ENCODE measurements at places on chromosomes 5 and 9.

DNA sequence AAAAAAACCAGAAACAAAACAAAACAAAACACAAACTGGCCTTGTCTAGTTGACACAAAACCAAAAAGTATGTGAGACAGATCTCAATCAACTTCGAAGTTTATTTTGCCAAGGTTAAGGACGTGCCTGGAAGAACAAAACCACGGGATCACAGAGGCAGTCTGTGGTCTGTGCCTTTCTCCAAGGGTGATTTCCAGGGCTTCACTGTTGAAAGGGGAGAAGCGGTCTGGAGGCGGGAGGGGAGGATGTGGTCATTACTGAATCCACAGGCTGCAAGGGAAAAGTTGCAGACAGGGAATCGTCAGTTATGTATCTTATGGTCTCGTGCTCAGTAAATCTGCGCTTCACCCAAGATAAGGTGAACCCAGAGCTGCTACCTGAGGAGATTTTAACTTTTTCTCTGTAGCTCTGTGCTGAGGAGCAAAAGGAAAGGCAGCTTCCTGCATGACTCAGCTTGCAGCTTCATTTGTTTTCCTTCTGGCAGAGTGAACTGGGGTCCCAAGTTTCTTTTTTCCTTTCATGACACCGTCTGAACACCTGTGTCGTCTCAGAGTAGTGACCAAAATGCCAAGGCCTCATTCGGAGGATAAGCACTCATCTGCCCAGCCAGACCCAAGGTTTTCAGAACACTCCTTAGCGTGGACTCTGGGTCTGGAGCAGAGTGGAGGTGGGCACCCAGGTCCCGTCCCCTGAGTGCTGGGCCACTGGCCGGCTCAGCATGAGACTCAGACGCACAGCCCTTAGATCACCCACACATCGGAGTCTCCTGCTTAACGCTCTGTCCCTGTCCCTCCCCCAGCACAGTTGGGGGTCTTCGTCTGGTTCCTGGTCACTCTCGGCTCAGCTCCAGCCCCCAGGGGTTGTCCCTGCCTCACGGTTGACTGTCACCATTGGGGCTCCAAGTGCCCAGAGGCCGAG is 25.9 kb downstream of the ROPN1L start:
- no peak for DNase-seq

DNA sequence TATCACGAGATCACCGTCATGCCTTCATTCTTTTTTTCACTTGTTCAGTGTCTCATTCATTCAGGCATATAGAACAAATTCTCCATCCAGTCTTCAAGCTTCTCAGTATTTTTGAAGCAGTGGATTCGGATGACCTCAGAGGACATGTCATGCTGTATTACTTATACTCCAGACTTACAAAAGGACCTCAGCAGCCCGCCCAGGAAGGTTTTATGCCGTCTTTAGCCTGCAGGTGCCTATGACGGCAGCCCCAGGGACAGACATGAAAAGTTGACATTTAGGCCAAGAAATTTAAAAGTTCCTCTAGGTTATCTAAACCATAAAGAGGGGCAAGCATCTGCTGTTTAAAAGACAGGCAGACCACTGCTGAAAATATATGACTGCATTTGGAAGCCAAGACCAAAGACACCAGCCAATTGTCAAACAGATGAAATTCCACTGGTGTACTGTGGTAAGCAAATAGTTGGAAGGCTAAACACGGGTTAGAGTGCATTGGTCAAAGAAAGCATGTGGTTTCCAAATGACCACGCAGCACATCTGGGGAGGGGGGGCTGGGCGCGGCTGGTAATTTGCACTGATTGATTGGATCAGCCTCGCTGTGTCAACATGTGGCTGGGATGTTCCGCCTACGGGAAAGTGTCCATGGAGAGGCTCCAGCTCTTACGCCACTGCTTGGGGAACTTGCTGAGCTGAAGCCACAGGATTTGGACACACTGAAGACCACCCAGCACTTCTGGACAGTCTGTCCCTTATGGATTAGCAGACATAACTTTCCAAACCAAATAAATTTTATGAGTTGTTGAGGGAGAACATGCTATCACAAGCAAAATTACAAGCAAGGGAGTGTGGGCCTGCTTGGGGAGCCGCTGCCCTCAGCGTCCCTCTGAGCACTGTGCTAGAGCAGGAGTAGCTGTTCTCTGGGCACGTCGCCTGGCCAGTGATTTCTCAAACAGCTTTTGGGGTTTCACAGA is 173.6 kb downstream of the FANCC start:
- no peak for DNase-seq

DNA sequence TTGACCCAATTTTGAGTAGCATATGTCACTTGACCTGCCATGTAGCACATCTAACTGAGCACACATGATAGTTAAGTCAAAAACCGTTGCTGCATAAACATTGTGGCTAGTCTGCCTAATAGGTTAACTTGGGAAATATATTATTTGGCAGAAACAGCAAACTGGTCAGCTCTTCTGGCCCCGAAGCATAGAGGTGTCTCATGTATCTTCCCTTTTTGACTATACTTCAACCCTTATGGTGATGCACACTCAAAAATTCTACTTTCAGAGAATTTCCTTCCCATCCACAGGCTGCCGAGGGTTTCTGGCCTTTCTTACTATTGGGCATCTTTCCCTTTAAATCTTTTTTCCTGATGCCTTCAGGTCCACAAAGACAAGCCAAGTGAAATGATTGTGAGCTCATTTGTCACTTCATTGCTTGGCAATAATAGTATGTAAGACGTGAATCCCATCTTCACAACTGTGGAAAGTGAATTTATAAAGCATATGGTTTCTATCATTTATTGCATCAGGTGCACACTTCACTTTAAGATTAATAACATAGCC is 41.2 kb downstream of the MOCS2 start:
- DNase-seq: no peak

DNA sequence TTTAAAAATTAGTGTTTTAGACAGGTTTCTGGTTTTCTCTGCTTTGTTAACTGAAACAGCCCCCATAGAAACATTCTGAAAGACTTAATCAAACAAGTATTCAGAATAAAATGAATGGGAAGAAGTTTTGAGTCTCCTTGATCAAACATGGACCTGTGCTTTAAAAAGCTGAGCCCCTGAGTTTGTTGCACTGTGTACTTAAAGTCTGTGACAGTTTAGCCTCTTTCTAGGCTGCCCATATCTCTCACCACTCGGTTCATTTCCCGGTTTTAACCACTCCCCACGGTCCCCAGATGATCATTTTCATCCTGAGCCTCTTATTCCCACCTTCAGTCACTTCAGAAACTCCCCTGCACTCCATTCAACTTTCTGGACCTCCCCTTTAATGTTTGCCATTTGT is 215.9 kb upstream of the DMRT1 start:
- no peak for DNase-seq

DNA sequence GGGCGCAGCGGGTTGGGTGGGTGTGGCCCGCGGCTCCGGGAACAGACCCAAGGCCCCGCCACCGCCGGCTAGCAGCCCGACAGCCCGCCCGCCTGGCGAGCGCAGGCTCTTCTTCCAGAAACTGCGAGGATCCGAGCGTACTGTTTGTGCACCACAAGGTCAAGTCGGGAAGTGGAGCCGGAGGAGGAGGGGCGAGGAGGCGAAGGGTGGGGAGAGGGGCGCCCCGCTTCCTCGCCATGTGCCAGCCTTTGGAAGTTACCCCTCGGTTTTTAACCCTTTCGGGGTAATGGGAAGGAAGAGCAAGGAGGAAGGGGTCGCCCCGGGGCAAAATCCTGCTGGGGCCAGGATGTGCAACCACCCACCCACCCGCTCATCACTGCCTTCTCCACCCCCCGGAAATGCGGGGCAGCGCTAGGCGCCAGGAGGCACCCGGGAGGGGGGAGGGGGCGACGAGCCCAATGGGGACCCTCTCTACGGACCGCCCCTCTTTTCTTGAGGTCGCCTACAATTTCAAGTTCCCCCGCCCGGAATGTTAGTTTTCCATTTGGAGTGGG is 1.1 kb upstream of the JADE2 start:
- DNase-seq: no peak

DNA sequence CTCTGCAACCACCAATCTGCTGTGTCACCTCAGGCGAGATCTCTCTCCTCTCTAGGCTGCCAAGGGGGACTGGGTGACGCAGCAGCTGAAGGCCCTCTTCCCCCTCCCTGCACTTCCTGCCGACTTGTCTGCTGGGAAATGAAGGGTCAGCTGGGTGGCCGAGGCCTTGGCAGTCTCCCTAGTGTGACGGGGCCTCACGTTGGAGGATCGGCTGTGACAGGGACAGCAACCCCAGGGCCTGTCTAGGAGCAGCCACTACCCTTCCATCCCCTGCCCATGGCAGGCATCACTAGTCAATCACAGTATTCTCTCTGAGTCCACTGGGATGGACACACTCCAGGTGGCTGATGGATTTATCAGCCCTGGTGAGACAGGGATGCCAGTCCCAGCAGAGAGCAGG is 107.3 kb upstream of the SARDH start:
- DNase-seq: peak; percentile 64

DNA sequence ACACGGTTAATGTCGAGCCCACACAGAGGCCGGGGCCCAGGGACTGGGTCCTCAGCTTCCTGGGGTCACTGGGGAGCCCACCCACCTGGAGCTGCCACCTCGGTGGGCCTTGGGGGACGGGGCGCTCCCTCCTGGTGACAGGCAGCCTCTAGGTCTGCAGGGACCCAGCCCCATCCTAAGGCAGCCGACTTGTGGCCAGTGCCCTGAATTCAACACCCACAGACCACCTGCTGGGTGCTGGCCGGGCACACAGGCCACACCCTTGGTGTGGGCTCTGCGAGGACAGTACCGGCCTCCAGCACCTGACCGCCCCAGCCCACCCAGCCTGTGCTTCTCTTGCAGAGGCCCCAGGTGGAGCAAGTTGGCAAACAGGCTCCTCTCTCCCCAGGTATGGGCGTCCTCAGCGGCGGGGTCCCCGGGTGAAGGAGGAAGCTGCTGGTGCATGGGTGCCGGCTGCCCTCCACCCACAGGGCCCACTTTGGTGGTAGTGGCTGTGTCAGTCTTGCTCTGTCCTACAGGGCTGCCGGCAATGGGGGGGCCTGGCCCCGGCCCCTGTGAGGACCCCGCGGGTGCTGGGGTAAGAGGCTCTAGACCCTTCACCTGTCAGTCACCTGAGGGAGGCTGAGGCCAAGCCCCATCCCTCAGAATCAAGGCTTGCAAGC is 8.3 kb downstream of the ENTPD8 start:
- DNase-seq: no peak

GRCh38 chr9:6007770-6008168 is 7.7 kb downstream of the RANBP6 start:
- peak; percentile 15 for DNase-seq

DNA sequence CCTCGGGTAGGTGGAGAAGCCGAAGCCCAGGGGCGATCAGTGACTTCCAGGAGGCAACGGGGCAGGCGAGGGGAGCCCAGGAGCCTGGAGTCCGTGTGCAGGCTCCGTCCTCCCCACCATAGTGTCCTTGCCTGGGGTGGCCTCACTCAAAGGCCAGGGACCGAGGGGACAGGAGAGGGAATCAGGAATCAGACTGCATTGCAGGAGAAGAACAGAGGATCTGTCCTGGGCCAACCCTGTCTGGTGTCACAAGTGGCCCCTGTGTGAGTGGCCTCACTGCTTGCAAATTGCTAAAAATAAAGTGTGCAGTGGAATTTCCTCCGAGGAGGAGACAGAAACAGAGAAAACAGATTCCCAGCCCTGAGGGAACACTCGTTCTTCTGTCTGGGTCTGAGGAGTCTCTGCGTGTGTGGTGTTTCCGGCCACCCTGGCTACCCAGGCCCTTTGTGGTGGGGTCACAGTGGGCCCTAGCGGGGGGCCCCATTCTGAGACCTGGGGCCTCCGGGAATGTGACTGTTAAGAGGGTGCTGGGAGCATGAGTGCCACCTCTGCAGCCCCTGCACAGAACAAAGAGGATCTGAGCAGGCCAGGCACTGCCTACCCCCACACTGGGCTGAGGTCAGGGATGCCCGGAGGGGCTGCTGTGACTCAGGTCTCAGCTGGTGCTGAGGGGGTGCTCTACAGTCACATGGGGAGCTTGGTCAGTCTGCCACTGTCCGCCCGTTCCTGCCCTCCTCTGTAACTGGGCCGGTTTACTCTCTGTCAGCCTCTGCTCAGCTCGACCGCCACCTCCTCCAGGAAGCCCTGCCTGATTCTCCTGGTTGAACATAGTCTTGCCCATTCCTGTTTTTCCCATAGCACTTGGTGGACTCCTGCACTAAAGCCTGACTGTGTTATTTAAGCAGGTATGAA is 7.4 kb downstream of the TRAF1 start:
- no peak for DNase-seq

GRCh38 chr5:36777105-36777757 is 99.3 kb upstream of the NIPBL start:
- no peak for DNase-seq

GRCh38 chr9:70147196-70147595 is 103.5 kb downstream of the MAMDC2 start:
- no peak for DNase-seq

DNA sequence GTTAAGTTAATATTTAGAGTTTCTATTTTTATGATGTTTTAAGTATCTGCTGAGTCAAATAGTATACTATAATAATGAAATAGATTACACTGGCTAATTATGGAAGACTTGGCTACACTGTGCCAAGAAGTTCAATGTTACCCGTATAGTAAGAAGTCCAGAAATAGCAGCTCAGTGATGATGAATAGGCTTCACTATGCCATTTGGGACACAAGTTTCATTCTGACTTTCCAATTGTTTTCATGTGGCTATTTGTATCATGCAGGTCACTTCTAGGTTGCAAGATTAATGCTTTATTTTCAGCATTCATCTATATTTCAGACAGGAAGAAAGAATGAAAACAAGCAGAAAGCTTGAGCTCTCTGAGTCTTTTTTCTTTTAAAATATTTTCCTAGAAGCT is 194.5 kb upstream of the RIOK2 start:
- no peak for DNase-seq
